SHP77 treated with DMSO at 0.1 percent for 48 hours (cell line): ENCODE measurements at places on chromosomes 1 and 21.

DNA sequence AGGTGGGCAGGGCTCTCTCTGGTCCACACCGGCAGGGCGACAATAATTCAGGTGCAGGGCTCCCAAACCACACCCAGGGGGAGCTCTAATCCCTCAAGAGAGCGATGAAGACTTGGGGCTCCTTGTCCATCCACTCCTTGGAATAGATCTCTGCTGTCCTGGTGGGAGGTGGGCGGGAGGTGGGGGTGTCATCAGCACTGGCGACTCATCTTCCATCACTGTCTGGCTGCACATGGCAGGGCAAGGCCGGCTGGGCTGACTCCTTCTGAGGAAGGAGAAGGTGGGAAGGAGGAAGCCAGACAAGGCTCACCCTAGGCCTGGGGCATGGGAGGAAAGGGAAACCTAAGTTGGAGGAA lies 29.3 kb downstream of the TNNT2 start:
- DNase-seq, result peak; percentile 2

DNA sequence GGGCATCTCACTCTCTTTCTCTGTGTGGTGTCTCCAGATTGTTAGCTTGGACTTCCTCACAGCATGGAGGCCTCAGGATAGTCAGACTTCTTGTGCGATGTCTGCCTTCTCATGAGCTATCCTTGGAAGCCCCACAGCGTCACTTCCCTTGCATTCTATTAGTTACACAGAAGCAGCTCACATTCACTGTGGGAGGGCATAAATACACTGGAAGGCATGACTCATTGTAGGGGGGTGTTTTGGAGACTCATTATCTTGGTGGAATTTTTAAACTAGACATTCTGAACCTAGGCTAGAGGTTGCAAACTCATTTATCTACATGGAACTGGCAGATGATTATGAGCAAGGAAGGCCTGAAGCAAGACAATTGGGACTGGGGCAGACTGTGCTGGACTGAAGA lies 21.4 kb upstream of the FASLG start:
- no peak for DNase-seq

- DNase-seq, result no peak
Observed at GRCh38 chr1:89590341-89591080, 42.4 kb upstream of the LRRC8C start.

- no peak for DNase-seq
Observed at GRCh38 chr1:37995751-37996345, 6.0 kb upstream of the SF3A3 start.

GRCh38 chr1:64209221-64209620 lies 5.8 kb downstream of the UBE2U start:
- DNase-seq, result no peak

DNA sequence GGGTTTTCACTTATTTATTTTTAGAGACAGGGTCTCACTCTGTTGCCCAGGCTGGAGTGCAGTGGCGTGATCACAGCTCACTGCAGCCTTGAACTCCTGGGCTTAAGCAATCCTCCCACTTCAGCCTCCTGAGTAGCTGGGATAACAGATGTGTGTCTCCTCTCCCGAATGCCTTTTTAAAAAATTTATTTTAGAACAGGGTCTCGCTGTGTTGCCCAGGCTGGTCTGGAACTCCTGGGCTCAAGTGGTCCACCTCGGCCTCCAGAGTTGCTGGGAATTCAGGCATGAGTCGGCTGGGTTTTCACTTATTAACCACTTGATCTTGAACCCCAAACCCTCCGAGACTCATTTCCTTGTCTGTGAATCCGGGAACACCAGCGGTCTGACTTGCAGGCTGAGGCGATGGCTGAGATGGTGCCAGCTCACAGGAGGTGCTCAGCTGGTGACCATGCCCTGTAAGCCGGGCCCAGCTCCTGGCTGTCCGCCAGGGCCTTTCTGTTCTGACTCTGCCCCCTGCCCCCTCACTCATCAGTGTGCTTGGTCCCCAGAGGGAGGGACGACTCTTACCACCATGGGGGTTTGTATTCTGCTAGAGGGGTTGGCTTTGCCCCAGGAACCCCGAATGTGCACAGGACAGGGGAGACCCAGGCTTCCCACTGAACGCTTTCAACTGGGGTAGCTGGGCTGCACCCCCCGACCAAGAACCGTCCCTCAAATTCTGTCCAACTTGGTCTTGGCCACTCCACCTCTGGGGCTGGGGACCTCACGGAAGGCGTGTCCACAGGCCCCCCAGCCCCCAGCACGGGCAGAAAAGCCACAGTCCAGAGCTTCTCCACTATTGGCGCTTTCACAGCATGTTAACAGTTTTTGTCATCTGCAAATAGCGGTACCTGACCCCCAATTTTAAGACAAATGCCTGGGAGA lies 22.5 kb downstream of the MMEL1 start:
- no peak for DNase-seq

- DNase-seq, result no peak
Observed at GRCh38 chr1:105678334-105678733, 1378.1 kb upstream of the PRMT6 start.

DNA sequence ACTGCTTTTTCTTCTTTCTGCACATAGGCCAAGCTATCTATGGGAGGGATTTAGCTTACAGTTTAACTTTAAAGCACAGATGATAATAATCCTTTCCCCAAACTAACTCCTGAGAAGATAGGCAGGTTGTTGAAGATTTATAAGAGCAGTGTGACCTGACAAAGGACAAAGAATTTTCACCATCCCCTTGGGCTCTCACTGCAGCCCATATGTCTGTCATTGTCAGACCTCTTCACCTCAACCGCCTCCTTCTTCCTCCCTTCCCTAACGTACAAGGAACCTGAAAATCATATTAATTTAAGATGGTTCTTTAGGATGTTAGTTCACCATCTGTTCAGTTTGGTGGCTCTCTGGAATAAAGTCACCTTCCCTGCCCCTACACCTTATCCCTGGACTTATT lies 5.0 kb downstream of the RNU1-2 start:
- no peak for DNase-seq

GRCh38 chr1:163115887-163116286 lies 46.7 kb downstream of the RGS4 start:
- no peak for DNase-seq

GRCh38 chr1:196464480-196464941 lies 143.7 kb downstream of the KCNT2 start:
- no peak for DNase-seq

DNA sequence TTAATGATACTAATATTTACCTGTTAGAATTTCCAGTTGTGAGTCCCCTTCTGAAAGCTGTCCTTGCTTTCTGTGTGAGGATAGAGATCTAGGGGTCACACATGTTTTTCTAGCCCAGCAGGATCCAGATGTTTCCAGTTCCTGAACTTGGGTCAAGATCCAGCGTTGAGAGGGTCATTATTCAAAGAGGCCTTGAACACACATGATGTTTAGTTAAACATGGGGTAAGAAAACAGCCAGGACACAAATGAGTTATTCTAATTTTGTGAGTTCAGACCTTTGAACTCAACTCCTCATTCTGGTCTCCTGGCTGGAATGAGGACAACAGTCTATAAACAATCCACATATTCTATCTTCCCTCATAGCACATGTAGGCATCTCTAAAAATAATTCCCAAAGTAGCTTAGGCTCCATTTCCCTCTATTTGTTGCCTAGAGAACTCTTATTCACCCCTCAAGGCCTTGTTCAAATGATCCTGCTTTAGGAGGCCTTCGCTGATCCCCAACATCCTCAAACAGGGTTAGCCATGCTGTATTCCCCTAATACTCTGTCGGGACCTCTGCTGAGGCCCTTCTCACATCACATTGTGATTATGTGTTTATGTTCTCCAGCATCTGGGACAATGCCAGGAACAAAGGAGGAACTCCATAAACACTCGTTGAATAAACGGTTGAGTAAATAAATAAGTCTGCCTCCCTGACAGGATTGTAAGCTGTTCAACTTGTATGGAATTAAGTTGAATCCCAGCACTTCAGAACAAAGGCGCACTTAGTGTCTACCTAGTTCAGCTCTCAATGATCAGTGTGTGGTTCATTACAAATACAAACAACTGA lies 15.0 kb upstream of the KCNN3 start:
- DNase-seq, result no peak

DNA sequence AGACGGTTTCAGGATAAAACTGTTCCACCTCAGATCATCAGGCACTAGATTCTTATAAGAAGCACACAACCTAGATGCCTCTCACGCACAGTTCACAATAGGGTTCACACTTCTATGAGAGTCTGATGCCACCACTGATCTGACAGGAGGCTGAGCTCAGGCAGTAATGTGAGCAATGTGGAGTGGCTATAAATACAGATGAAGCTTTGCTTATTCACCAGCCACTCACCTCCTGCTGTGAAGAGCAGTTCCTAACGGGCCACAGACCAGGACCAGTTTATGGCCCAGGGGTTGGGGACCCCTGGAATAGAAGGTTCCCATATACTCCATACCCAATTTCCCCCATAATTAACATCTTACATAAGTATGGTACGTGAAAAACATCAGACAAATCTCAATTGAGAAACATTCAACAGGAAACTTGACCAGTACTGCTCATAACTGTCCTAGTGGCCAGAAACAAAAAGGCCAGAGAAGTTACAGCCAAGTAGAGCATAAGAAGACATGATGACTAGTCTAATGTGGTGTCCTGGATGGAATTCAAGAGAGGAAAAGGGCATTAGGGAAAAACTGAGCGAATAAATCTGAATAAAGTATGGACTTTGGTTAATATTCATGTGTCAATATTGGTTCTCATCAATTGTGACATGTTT lies 24.7 kb upstream of the IGSF5 start:
- no peak for DNase-seq

- peak; percentile 37 for DNase-seq
Observed at GRCh38 chr1:20711285-20712214, 6.3 kb downstream of the KIF17 start.

DNA sequence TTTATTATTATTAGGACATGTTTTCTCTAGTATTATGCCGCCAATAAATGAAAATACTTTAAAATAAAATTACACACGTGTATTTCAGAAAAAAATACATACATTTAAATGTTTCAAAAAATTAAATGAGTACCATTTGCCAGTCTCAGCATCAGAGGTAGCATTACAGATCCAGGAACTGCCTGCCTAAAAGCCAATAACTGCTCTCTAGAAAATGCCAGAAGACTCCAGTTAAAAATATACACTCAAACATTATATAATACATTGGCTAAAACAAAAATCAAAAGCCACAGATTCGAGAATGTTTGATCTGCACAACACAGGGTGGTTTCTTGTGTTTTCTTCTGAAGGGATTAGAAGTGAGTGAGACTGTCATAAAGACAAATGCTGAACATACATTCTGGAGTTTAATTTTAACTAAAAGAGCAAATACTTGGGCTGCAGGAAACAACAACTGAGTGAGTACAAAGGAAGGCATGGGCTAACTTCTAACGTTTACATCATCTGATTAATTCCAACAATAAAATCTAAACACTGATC lies 105.5 kb downstream of the RERE start:
- no peak for DNase-seq

- peak; percentile 26 for DNase-seq
Observed at GRCh38 chr1:9490605-9491339, 48.5 kb upstream of the SLC25A33 start.

- DNase-seq, result peak; percentile 71
Observed at GRCh38 chr1:243946946-243947345, 96.9 kb upstream of the AKT3 start.

- DNase-seq, result peak; percentile 23
Observed at GRCh38 chr1:43147625-43148327, 24.3 kb downstream of the EBNA1BP2 start.

GRCh38 chr1:101219924-101220870 lies 16.6 kb upstream of the S1PR1 start:
- DNase-seq, result no peak

GRCh38 chr1:1283821-1284220 lies 3.6 kb downstream of the SCNN1D start:
- DNase-seq, result no peak

DNA sequence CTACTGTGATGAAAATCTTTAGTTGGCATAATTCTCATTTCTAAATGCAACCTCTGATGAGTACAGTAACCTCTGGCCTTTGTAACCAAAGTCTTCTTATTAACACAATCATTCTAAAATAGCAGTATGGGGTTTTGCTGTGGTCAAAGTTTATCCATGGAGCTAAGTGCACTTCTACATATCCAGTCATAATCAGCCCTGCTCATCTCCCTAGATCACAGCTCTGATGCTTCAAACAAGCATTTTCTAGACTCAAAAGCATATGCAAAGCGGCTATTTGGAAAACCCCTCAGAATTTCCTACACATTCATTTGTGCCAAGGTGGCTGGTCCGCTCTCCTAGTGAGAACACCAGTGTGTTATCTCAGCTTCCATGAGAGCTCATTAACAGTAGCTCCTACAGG lies 418.6 kb downstream of the MRPL39 start:
- no peak for DNase-seq

DNA sequence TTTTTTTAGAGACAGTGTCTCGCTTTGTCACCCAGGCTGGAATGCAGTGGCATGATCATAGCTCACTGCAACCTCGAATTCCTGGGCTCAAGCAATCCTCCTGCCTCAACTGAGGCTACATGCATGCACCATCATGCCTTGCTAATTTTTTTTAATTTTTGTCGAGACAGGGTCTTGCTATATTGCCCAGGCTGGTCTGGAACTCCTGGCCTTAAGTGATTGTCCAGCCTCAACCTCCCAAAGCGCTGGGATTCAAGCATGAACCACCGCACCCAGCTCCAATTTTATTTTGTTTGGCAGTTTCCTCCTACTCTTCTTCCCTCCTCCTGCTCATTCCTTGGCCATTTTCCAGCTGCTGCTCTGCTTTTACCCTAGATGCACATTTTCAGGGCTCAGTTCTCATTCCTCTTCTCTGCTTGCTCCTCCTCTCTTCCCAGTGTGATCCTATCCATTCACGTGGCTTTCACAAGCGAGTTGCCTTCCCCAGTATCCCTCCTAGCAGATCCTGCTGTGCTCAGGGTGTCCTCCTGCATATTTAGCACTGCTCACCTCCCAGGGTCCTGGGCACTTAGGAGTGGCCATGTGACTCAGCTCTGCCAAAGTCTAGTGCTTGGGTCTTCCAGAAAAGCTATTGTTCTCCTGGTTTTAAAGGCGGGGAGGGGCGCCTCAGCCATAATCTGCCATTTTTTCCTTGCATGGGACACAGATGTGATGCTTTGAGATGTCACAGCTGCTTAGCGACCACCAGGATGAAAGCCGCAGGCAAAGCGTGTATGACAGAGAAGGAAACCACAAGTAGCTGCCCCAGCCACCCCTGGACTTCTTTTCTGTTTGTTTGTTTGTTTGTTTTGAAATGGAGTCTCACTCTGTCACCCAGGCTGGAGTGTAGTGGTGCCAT lies 33.7 kb downstream of the PSEN2 start:
- no peak for DNase-seq

- DNase-seq, result peak; percentile 33
Observed at GRCh38 chr1:59290193-59290949, 6.5 kb upstream of the FGGY start.

GRCh38 chr1:116115476-116116439 lies 4.6 kb downstream of the MAB21L3 start:
- DNase-seq, result no peak

- DNase-seq, result no peak
Observed at GRCh38 chr1:229666585-229666984, 40.5 kb downstream of the URB2 start.

GRCh38 chr1:110176299-110176956 lies 26.1 kb downstream of the SLC6A17 start:
- DNase-seq, result peak; percentile 49

- no peak for DNase-seq
Observed at GRCh38 chr1:221988829-221989228, 246.9 kb upstream of the DUSP10 start.

- no peak for DNase-seq
Observed at GRCh38 chr1:56098946-56099345, 480.4 kb downstream of the PLPP3 start.
